Activated CD8-positive, alpha-beta T cell treated with anti-CD3 and anti-CD28 coated beads for 36 hours (primary cell): ENCODE measurements at places on chromosomes 6 and 20.

- no peak for DNase-seq
Measured at GRCh38 chr20:63133481-63134091, 82.3 kb downstream of the YTHDF1 start.

DNA sequence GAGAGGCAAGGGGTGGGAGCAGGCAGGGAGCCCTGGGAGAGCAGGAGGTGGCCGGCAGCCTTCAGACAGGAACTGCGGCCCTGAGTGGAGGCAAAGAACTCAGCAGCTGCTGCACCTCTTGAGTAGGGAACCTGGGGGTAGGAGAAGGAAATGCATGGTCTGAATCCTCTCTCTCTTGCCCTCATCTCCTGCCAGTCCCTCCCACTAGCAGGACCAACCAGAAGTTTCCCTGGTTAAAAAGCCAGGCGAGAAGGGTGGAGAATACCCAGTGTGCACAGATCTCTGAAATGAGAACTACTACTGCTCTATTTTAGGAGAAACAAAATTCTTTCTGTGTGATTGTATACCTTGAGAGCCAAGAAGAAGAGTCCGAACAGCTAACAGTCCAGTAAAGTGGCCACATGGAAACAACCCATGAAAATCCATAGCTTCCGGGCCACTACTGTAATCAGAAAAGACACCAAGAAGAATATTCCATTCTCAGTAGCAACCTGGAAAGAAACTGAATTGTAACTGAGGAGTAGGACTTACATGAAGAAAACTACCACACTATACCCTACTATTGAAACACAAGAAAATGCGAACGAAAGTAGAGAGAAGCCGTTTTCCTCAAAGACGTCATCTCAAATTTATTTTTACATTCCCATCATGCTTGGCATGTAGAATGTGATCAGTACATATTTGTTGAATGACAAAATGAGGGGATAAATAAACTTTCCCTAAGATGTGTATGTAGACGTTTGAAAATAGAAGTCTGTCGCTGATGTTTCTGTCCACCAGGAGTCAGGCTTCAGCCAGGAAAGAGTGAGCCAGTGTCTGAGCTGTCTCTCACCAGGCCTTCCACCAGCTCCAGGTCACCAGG is 25.6 kb downstream of the WRNIP1 start:
- DNase-seq, result peak; percentile 79

GRCh38 chr6:155861821-155862220 is 406.2 kb upstream of the NOX3 start:
- DNase-seq, result no peak

- no peak for DNase-seq
Measured at GRCh38 chr6:166305562-166306117, 2.6 kb downstream of the PRR18 start.

GRCh38 chr20:53891306-53891894 is 179.0 kb downstream of the BCAS1 start:
- DNase-seq, result no peak

- no peak for DNase-seq
Measured at GRCh38 chr6:40285996-40286395, 301.2 kb downstream of the LRFN2 start.

GRCh38 chr6:82872185-82872584 is 193.5 kb downstream of the UBE3D start:
- no peak for DNase-seq

- DNase-seq, result no peak
Measured at GRCh38 chr6:160426136-160426535, 78.0 kb downstream of the SLC22A3 start.

GRCh38 chr6:141829566-141830360 is 303.0 kb upstream of the GJE1 start:
- no peak for DNase-seq

DNA sequence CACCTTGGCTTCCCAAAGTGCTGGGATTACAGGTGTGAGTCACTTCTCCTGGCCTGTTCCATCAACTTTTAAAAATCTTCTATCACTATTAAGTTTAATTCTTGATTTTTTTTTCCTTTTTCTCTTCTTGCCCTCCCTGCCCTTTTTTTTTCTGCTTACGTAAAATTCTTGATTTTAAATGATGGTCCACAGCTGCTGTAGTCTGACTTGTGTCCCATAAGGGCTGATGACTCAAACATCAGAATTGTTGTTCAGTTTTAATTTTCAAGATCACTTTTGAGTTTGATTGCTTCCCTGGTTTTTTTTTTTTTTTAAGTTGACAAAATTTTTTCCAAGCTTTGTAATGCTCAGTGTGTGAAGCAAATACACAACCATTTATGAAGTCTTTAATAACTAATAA is 61.9 kb downstream of the CBFA2T2 start:
- no peak for DNase-seq

DNA sequence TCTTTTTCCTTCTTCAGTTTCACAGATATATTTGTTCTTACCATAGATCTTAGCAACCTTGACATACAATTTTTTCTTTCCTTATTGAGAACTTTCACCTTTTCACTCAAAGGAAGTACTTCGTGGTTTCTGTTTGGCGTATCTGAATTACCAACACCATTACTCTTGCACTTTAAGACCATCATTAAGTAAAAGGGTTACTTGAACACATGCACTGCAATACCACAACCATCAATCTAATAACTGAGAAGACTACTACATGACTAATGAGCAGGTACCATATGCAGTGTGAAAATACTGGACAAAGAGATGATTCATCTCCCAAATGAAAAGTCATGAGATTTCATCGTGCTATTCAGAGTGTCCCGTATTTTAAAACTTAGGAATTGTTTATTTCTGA is 21.7 kb upstream of the SENP6 start:
- no peak for DNase-seq
